ENCODE measurements at places on chromosomes 2 and 18.

DNA sequence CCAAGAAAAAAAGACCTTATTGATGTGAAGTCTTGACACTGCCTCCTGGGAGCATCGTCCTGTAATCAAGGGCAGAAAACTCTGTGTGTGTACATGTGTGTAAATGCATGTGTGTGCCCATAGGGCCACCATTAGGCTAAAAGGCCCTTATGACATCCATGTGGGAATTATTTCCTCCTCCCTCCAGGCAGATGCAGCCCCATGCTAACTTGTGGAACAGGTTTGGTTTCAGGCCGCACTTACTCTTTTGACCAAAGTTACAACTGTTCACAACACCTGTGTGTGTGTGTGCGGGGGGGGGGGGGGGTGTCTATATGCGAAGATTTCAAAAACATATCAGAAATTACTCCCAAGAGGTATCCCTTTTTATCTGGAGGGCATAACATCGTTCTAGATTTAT, 87.4 kb upstream of the SLC14A2 start:
- DNase-seq, result no peak

- no peak for DNase-seq
Observed at GRCh38 chr2:241002275-241003046, 4.0 kb downstream of the SNED1 start.

GRCh38 chr2:17317439-17317976, 200.7 kb downstream of the RAD51AP2 start:
- no peak for DNase-seq

GRCh38 chr2:226439337-226439736, 360.3 kb downstream of the IRS1 start:
- DNase-seq, result no peak
